ENCODE measurements at places on chromosomes 16 and 17.

DNA sequence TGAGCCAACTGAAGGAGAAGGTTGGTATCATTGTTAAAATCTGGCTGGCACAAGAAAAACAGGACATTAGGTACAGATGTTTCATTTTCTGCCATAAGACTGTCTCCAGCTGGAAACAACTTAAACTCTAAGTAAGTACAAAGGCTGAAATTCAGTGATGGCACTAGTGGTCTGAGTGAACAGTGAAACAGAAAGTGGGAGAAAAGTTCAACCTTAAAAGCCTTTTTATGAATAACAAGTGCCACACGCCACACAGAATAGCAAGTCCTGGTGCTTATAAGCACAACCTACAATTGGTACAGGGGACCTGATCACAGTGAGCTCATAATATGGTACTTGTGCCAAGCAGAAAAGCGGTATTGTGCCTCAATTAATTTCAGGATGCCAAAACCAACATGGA, 56.7 kb downstream of the CEP112 start:
- no peak for DNase-seq

DNA sequence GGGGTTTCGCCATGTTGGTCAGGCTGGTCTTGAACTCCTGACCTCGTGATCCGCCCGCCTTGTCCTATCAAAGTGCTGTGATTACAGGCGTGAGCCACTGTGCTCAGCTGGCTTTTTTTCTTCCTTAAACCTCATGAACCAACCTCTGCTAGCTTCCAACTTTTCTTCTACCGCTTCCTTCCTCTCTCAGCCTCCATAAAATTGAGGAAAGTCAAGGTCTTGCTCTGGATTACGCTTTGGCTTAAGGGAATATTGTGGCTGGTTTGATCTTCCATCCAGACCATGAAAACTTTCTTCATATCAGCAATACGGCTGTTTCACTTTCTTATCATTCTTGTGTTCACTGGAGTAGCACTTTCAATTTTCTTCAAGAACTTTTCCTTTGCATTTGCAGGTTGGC, 57.5 kb upstream of the SDK2 start:
- no peak for DNase-seq

DNA sequence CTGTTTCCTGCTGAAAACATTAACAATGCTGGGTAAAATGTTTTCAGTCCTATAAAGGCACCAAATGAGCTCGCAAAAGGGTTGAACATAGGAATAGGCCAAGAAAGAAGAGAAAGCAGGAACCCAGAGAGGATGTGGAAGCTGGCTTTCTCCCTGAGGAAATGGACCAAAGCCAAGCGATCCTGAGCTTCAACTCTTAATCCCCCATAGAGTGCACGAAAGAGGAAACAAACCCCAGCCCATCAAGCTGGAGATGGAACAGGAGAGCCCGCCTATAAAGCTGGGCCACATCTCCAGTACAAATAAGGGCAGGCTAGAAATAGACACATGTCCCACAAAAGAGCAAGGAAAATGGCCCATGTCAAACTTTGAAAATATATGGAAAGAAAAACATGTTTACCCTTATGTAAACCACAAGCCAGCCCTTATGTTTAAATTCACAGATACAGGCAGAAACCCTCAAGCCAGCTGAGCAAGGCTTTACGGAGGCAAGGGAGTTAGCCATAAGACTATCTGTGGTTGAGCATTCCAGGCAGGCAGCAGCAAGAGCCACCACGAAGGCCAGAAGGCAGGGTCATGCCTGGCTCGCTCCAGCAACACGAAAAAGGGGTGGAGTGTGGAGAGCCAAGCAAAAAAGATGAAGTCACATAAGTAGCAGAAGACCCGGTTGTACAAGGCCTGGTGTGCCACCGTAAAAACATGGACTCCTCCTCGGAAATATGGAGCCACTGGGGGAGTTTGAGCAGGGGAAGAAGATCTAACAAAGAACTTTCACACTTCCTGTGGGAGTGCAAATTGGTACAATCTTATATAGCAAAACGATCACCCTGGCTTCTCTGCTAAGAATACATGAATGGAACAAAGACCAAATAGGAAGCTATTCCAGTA, 27.8 kb downstream of the COPRS start:
- peak; percentile 13 for DNase-seq

GRCh38 chr16:68079626-68080344, 5.4 kb upstream of the NFATC3 start:
- no peak for DNase-seq

DNA sequence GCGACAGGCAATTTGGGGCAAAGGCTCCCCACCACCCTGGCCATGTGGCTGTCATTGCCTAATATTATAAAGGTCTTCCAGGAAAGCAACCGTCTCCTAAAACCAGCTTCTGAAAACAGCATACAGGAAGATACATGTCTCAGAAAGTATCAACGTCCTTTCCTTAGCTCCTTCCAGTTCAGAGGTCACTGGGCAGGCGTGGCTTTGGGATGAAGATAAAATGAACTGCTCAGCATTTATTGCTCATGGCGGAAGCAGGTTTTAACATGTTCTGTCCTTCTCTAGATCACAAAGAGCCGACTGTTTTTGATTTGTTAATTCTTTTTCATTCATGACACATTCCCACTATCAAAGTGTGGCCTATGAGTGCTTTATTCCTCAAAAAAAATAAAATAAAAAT, 8.0 kb downstream of the CFAP20 start:
- no peak for DNase-seq

DNA sequence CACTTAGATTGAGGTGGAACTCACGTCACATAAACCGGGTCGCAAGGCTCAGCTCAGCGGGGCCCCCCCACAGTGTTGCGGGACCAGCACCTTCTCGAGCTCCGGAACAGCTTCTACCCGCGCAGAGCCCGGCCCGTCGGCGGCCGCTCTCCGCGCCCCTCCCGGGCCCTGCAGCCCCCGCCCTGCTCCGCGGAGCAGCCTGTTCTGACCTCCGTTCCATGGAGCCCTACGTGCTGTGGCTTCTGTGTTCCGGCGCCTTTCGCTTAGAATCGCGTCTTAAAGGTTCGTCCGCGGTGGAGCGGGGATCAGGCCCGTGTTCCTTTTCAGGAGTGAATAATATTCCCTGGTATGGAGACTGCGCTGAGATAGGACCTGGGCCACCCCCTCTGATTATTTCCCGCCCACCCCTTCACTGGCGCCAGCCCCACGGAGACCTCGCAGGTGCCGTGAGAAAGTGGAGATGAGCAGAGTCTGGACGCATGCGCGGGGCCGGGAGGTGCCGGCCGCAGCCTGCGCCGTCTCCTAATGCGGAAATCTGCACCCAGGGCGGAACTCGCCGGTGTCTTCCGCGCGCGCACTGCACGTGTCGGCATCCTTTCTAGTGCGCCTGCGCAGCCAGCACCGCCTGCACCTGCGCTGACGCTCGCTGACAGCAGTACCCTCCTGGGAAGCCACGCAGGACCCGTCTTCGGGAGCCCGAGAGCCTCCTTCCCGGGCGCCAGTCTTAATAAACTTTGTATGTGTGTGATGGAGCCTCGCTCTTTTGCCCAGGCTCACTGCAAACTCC, 30.9 kb downstream of the ZNF778 start:
- DNase-seq = no peak

DNA sequence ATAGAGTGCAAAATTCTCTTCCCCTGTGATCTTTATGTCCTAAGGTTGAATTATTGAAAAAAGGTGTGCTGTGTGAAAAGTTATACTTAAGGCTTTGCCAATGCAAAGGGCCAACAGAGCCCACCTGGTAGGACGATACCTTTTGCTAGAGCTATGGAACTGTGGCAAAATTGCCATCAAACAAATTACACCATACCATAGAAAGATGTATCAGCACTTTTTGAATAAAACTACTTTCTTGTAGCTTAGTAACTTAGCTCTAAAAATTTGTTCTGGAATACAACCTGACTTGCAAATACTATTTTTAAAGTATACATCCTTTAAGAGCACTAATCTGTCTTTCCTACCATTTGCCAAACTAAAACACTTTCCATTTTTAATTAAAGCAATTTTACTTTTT, 147.2 kb upstream of the ERCC4 start:
- no peak for DNase-seq

DNA sequence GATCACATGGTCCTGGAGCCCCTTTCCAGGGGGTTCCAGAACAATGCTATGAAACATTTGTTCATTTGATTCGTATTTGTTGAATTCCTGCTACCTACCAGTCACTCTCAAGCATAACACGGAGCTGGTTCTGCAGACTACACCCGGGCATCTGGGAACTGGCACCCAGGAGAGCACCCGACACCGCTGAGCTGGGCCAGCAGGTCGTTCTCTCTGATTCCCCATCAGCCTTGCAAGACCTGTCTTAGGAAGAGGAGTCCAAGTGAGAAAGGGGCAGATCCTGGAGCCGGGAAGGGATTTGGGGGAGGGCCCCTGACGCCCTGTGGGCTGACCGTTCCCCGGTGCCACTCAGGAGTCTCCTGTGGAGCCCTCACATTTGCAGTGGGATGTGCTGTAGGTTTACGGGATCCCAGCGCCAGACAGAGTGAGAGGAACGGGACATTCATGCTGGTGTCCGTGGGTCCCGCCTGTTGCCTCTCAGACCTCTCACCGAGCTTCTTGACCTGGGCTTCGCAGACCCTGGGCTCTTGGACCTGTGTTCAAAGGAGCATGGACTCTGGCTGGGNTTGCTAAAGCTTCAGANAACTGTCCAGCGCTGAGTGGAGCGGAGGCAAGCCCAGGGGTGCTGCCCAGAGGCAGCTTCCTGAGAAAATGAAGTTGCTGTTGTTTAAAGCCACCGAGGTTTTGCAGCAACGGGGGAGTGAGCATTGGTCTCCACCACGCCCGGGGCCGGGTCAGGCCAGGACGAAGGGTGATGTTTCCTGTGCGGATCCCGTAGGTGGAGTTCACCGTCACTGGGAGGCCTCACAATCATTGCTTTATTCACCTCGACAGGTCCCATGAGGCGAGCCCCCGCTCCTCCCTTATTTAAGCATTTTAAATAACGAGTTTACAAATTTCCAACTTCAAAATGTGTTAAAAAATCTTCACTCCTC, 49.2 kb downstream of the METRNL start:
- DNase-seq = no peak

DNA sequence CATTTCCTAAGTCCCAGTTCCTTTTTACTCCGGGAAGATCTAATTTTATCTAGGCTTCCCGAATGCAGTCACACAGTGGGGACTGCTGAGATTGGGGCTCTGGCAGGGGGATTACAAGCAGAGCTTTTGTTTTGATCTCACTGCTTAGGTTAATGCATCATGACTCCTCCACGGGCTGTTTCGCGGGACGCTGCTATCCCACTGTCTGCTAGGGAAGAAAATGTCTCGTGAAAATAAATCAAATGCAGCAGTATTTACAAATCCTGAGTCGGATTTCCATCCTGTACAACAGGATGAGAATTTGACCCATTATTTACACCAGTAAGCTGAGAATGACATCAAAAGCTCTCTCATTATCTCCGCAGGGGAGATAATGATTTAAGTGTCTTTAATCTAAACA, 83.8 kb downstream of the CDH11 start:
- peak; percentile 27 for DNase-seq

DNA sequence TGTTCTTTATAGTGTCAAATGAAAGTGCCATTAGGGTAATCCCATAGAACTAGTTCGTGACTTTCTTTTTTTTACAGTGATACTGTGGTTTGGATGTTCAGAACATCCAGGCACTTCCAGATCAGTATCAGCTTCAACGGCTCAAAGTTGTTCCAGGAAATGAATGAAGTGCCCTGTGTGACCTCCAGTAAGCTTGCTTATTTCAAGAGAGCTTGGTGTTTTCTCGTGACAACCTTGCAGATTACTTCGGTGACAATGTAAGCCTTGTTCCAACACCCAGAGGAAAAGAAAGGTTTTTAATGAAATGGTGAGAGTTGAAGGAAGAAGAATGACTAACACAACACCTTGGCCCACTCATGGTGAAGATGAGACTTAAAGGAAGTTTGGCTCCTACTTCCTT, 16.0 kb upstream of the KCNJ16 start:
- DNase-seq = no peak

- no peak for DNase-seq
These were observed 2.8 kb upstream of the DNAI2 start for GRCh38 chr17:74271281-74271680.

DNA sequence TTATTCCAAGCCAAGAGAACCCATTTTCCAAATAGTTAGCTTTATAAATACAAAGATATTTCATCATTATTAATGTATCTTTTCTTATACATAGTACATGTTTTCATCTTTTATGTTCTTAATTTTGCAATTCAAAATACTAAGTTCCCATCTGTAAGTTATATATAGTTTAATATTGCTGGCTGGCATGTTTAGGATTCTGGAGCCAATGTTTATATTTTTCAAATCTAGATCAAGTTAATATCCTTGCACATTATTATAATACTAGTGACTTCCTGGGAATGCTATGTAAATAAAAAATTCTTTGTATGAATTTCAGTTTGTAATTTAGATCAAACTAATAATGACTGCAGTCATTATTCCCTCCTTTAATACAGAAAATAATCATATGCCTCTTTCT, 189.7 kb downstream of the CNTNAP4 start:
- no peak for DNase-seq

- no peak for DNase-seq
These were observed 96.0 kb downstream of the NXN start for GRCh38 chr17:883586-883962.

GRCh38 chr17:41678907-41679739, 9.6 kb upstream of the EIF1 start:
- DNase-seq = peak; percentile 56

- no peak for DNase-seq
These were observed 87.6 kb downstream of the RAB11FIP4 start for GRCh38 chr17:31479062-31479408.

GRCh38 chr17:8552577-8553320, 77.8 kb downstream of the MYH10 start:
- DNase-seq = no peak

DNA sequence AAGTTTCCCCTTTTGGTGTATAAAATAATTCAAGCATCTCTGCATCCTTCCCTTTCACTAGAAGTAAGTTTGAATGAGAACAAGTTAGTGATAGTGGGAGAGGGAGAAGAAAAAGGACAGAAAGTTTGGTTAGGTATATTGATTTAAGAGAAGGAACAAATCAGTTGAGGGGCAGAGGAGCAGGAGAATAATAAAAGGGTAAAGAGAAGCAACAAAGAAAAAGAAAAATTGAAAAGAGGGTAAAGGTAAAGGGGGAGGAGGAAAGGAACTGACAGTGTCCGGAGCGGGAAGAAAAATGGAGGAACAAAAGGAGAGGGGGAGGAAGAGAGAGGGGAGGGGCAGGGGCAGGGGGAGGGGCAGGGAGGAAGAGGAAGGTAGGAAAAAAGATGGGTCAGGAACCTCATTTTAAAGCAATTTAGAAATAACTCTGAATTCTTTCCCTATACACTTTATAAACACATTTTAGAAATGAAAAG, 6.3 kb upstream of the IGF2BP1 start:
- no peak for DNase-seq
